HuH-7 (cell line): ENCODE measurements at places on chromosomes 11 and 22.
A peak's percentile ranks its signal among the peaks of the same experiment; 100 is the strongest.

- no peak for DNase-seq
These were observed 4.1 kb upstream of the ACER3 start for GRCh38 chr11:76856571-76856970.

DNA sequence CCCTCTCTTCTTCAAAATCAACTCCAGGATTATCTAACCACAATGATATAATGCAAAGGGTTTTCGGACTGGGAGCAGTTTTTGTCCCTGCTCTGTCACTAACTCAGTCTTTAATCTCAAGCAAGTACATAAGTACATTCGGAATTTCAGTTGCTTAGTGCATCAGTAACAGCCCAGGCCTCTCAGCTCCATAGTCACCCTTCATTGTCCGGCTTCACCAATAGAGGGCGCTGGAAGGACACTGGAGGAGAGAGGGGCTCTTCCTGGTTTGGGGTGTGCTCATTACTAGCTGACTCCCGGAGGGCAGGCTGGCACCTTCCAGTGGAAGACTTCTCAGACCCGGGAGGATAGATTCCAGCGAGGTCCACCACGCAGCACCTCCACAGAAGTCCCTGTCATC lies 90.4 kb upstream of the PDGFD start:
- DNase-seq, result peak; percentile 21

DNA sequence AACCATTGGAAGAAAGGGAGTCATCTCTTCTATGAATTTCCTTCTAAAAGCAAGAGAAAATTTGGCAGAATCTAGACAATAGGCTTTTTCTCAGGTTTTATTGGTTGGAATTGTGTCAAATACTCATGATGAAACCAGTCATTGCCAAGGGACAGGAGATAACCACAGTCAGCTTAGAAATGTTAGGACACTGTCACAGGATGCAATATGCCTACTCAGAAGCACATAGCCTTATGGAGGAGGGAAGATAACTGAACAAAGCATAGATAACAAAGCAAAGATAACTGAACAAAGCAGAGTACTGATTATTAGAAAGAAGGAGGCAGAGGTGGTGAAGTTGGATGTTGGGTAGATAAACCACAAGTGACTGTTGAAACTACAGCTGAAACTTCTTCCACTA lies 303.5 kb upstream of the PDGFD start:
- no peak for DNase-seq

- no peak for DNase-seq
These were observed 239.7 kb upstream of the API5 start for GRCh38 chr11:43072096-43072495.

- DNase-seq, result no peak
These were observed 56.0 kb downstream of the PACS1 start for GRCh38 chr11:66126064-66126463.

DNA sequence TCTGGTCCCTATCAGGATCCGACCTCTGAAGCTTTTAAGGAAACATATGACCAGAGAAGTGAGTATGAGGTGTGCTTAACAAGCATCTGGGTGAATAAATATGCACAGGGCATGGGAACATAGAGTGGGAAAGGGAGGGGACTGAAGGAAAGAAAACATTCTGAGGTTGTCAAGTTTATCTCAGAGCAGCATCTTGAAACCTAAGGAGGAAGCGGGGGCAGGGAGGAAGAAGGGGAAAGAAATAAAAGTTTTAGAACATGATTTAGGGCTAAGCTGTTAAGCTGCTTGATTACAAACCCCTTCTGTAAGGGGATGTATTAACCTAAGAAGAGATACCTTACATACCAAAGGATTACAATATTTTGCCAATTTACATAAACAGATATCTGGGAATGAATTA lies 24.0 kb upstream of the SC5D start:
- no peak for DNase-seq
